Left renal pelvis (tissue), 4 donors: ENCODE measurements at places on chromosomes 3 and 15. TPM values are rescaled to one million over a fixed set of nuclear protein-coding genes. Genes with fewer than 3 reads are reported as not detected.

DNA sequence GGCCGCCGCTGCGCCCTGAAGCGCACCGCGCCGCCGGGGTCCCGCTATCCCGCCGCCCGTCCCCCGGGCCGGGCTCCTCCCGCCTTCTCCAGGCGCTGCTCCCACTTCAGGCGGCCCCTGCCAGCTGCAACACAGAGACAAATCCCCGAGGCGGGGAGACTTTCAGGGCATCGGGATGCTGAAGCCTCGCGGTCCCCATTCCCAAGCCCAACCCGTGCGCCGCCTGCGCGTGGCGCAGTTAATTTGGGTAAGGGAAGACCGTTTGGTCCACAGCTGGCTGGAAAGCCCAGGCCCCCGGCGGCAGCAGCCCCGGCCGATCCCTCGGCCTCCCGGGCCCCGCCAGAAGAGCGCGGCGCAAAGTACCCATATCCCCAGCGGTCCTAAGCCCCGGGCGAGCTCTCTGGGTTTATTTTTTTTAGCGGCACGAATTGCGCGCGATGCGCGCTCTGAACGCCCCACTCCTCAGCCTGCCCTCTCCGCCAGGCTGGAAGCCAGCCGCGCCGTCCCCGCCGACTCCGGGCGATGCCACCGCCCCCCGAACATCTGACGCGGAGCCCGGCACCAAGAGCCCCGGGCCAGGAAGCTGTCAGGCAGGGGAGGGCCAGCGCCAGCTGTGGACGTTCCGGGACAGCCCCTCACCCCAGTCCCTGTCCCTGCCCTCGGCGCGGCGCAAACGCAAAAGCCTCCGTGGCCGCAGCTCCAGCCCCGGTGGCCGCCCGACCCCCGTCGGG, 517 bp downstream of the FBN1 start:
- peak; percentile 43 for DNase-seq

DNA sequence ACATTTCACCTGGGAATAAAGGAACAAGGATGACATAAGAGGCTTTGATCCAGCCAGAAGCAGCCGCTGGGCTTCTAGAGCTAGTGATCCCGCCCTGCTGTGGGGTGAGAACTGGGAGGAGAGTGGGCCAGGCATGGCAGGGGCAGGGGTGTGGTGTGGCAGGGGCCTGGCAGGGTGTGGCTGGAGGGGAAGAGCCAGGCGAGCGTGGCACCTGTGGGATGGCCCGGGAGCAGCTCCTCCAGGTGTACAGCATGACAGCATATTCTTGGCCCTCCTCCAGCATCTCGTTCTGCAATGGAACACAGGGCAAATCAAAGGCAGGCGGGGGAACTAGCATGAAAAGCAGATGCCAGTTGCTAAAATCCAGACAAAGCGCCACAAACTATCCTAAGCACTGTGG, 35.5 kb downstream of the CYFIP1 start:
- no peak for DNase-seq

DNA sequence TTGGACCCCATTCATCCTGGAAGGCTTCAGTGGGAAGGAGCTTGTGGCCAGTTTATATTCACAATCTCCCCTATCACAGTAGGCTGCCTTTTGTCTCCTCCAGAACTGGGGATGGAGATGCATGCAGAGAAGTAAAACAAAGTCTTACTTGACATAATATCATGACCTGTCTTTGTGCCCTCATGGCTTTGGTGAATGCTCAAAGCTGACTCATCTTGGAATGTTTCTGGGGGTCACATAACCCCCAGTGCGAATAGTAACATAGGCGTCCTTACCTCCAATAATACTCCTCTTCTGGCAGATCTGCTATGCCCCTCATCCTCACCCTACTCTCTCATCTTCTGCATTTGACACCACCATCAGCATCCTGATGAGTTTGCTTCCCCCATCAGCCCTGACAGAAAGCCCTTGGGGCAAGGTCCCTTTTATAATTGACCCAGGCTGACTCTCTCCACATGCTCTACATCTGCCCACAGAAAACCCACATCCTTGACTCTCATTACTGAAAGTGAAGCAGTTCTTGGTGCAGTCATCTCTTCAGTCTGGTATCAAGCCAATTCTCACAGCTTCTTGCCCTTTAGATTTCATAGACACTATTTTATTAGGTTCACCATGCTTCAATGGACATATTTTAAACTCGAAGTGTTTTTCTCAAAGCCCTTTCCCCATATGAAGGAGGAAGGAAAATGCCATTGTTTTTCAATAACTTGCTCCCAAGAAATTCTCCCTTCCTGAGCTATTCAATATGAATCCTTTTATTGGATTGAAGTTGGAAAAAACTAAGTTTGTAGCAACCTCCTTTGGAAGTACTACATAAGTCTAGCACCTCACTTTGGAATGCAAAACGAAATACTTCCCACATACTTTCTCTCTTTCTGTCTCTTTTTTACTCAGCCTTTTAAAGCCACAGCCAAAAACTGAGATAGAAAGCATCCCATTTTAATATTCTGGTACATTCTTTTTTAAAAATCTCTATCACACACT, 36.6 kb downstream of the OSTN start:
- no peak for DNase-seq

GRCh38 chr15:41848631-41849030, 10.0 kb downstream of the PLA2G4B start:
- no peak for DNase-seq

GRCh38 chr3:130941793-130942192, 47.9 kb downstream of the ATP2C1 start:
- DNase-seq: no peak

- no peak for DNase-seq
Measured at GRCh38 chr3:180693656-180694055, 14.4 kb upstream of the CCDC39 start.

GRCh38 chr3:37907906-37908305, 46.2 kb downstream of the CTDSPL start:
- no peak for DNase-seq

- DNase-seq: no peak
Measured at GRCh38 chr3:63333815-63334214, 55.7 kb downstream of the SYNPR start.

Gene CSPG5
- polyA plus RNA-seq: 1.5 TPM
